ENCODE measurements at places on chromosomes 1 and 21.
A peak's percentile ranks its signal among the peaks of the same experiment; 100 is the strongest.

DNA sequence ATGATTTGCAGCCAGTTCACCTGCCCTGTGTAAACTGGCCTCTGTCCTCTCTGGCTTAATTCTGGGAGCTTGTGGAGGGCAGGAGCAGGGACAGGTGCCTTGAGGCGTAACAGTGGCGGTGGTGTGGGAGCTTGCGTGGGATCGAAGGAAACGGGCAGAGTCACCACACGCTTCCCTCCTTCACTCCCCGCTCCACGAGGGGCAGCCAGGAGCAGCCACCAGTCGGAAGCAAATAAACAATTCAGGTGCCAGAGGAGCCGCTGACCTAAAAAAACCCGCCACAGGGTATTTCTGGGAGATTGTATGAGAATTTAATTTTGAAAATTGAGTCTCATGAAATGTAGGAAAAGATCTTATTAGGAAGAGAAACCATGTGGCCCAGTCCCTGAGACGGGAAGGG, 26.0 kb downstream of the FAAP20 start:
- DNase-seq, result no peak

- peak; percentile 87 for DNase-seq
Observed at GRCh38 chr1:6245086-6245868, 1.3 kb downstream of the HES3 start.

- DNase-seq, result no peak
Observed at GRCh38 chr1:219188331-219188803, 14.7 kb downstream of the LYPLAL1 start.

DNA sequence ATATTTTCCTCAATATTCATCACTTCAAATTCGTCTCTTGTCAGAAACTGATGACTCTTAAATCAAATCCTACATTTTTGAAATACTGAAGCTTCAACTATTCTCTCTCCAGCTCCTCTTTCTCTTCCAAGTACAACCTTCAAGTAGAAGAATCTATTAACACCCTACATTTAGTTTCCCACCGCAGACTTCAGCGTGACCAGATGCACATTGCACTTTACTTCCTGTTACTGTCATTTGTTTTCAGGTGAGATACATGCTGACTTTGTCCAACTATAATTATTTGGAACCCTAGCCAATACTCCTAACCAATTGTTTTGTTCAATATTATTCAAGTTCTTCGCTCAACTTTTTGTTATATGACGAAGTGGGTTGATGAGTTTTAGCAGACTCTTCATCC, 116.0 kb downstream of the MRPL39 start:
- no peak for DNase-seq

DNA sequence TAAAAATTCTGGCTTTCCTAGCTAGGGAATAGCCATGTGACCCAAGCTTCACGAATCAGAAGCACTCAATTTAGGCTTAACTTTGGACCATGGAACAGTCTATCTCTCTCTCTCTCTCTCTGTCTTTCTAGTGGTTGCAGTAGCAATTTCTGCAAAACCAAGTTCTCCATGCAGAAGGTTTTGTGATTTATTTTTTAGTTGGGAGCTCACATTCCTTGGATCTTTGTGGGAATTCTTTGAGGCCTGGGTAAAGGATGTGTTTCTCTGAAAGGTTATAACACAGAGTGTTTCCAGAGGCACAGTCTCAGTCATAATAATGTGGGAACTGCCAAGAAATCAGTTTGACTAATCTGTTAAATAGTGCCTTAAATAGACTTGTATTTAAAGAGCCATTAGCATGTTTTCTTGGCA, 112.3 kb upstream of the COL11A1 start:
- no peak for DNase-seq

DNA sequence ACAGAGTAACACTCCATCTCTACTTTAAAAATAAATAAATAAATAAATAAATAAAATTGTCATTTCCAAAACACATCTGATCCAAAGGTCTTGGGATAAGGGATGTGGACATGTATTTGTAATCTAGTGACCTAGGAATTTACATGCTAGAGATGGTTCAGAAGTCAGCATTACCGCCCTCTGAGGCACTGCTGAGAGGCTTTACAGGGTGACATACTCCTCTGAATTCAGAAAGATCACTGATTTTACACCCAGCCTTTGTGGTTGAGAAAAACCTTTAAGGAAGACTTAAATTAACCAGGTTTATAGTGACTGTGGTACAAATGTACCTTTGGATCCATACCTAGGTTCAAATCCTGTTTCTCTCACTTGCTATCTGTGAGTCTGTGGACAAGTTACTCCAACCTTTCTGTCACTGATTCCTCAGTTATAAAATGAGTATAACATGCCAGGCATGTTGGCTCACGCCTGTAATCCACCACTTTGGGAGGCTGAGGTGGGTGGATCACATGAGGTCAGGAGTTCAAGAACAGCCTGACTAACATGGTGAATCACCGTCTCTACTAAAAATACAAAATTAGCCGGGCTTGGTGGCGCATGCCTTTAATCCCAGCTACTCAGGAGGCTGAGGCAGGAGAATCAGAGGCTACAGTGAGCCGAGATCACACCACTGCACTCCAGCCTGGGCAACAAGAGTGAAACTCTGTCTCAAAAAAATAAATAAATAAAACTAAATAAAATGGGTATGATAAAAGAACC, 20.1 kb downstream of the OSBPL9 start:
- peak; percentile 91 for DNase-seq

DNA sequence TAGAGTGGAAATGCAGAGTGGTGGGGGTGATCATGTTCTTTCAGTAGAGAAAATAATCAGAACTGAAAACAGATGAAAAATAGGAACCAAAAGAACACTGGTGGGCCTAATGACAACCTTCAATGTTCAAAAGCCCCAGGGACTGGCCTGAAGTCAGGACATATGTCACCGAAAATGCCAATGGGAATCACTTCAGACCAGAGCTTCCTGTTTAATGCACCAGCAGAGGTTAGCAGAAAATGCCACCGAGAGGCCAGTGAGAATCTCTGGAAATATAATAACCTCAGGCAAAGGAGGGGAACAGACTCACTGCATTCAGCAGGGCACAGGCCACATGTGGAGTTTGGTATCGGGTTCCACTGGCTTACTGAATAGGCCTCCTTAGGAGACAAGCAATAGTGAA, 15.9 kb upstream of the CD58 start:
- no peak for DNase-seq

- DNase-seq, result no peak
Observed at GRCh38 chr21:46182548-46183336, 1.5 kb downstream of the SPATC1L start.

DNA sequence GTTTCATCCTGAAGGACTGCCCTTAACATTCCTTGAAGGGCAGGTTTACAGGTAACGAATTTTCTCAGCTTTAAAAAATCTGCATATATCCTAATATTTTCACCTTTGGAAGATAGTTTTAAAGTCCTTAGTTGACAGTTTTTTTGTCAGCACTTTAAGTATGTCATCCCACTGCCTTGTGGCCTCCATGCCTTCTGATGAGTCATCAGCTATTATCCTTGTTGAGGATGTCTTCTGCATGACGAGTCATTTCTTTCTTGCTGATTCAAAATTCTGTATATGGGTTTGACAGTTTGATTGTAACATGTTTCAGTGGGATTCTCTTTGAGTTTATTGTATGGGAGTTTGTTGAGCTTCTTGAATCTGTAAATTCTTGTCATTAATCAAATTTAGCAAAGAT, 500.6 kb downstream of the DISC1 start:
- DNase-seq, result peak; percentile 78

- DNase-seq, result no peak
Observed at GRCh38 chr21:45926281-45926680, 55.3 kb upstream of the COL6A1 start.

DNA sequence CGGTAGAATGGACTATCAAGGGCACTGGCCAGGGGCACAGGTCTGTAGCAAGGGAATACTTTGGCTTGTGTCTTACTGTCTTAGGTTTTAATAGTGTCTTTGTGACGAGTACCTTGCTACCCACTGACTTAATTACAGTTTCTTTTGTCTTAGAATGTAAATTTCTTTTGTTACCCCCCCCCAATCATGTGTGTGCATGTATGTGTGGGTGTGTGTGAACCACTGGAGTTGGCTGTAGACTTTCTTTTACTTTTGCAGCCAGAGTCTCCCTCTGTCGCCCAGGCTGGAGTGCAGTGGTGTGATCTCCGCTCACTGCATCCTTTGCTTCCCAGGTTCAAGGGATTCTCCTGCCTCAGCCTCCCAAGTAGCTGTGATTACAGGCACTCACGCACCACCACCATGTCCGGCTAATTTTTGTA, 61.8 kb upstream of the CLDN14 start:
- DNase-seq, result no peak

- DNase-seq, result no peak
Observed at GRCh38 chr21:26759731-26760130, 85.5 kb downstream of the ADAMTS1 start.

GRCh38 chr1:54325284-54325683, 80.9 kb downstream of the SSBP3 start:
- no peak for DNase-seq

- no peak for DNase-seq
Observed at GRCh38 chr1:212551929-212552328, 56.6 kb upstream of the ATF3 start.

DNA sequence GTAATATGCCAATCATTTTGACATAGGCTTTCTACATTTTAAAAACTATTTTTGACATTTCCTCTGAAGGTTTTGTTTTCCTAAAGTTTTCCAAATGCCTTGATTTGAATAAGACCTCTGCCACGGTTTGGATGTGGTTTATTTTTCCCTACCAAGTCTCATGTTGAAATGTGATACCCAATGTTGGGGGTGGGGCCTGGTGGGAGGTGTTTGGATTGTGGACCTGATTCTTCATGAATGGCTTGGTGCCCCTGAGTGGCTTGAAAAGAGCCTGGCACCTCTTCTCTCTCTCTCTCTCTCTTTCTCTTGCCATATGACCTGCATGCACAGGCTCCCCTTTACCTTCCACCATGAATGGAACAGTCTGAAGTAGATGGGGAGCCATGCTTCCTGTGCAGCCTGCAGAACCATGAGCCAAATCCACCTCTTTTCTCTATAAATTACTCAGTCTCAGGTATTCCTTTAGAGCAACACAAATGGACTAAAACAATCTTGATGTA, 14.8 kb downstream of the MMEL1 start:
- no peak for DNase-seq

DNA sequence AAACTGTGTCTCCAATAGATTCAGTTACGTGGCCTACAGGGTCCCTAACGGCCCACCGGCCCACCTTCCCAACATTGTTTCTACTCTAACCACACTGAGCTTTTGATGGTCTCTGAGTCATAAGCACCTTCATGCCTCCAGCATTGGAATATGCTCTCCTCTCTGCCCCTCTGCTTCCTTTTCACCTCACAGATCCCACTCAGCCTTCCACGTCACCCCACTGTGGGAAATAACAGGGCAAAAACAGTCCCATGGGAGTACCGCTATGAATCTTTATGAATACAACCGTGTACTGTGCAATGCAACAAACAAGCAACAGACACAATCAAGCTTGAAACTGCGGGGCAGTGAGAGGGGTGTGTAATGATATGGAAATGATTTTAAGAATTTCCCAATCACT, 5.3 kb upstream of the SARS1 start:
- DNase-seq, result no peak

DNA sequence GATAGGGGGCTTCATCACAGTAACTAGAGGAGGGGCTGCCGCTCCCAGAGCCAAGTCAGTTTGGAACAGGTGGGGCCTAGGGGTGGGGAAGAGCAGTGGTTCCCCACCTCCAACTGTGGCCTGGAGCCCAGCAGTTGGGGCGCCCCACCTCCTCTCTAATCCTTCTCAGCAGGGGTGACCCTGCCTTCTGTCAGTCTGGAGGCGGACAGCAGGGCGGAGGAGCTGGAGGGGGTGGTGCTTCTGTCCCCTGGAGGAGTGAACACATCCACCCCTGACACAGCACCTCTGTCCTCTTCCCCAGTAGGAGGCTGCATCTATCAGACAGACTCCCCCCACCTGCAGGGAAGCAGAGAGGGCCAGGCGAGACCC, 73.8 kb downstream of the MRPL37 start:
- no peak for DNase-seq

DNA sequence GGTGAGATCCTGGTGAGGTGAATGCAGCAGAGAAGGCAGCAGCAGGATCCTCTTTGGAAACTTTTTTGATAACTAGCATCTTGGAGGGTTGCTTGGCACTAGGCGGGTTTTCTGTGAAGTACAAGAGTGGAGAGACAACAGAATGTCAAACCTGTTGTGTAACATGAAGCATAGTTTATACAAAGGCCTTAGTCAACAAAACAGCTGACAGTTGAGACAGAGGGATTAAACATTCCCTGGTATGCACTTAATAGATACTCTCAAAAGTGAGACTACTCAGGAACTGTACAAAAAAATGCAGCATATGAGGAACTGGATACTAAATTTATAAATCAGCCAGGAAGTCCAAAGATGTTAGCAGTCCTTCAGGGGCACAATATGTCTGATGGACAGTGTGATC, 16.4 kb upstream of the CCDC17 start:
- DNase-seq, result no peak

DNA sequence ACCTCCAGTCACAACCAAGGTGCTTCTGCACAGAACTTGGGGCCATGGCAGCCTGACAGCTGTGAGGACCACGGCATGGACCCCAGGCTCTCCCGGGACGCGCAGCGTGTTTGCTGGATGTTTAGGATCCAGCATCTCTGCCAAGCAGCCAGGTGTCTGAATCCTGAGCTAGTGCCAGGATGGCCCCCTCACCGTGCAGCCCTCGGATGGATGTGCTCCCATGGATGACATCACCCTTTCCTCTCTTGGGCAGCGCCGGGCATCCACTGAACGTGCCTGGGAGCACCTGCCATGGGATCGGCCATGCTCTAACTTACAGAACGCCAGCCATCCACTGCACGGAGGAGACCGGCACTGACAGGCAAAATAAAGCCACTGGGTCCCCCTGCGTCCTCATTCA, 53.9 kb downstream of the PRDM15 start:
- no peak for DNase-seq

DNA sequence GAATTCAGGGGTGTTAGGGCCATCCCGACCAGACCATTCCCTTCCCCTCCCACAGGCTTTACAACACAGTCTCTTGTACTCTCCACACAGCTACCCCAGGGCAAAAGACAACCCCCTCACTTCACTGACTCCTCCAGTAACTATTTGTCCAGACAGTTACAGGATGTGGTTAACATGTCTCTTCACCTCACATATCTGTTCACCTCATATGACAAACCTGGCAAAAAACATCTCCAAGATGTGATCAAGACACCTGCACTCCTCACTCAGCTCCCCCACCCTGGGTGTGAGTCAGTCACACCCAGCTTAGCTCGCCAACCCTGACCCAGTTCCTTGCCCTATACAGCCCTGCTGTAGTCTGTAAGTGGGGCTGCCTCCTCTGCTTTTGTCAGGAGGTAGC, 490.5 kb upstream of the CHRM3 start:
- DNase-seq, result no peak

- no peak for DNase-seq
Observed at GRCh38 chr21:42096566-42096965, 25.4 kb downstream of the UMODL1 start.

DNA sequence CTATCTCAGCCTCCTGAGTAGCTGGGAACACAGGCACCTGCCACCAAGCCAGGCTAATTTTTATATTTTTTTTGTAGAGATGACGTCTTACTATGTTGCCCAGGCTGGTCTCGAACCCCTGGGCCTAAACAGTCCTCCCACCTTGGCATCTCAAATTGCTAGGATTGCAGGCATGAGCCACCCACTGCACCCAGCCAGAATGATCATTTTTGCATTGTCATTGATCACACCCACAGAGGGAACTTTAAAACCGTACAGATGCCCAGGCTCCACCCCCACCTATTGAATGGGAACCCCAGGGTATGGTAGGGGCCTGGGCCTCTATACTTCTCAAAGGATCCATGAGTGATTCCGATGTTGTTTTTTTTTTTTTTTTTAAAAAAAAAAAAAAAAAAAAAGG, 36.7 kb downstream of the ETNK2 start:
- DNase-seq, result no peak

Data from RKO (cell line).